ENCODE measurements at places on chromosomes 11 and 22. TPM values are rescaled to one million over a fixed set of nuclear protein-coding genes. Genes with fewer than 3 reads are reported as not detected.

DNA sequence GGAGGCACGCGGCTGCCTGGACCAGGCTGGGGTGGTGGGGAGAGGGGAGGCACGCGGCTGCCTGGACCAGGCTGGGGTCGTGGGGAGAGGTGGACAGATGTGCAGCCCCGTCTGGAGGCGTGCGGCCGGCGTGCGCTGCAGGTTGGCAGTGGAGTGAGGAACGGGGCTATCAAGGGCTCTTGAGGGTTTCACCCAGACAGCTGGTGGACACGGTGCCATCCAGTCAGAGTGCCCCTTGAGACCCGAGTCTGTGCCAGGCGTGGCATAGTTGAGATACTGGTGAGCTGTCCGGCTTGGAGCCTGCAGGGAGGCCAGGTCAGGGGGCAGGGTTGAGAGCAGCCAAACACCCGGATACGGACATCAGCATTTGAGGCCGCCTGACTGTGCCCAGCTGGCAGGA is 1.5 kb upstream of the GRAMD4 start:
- no peak for DNase-seq

DNA sequence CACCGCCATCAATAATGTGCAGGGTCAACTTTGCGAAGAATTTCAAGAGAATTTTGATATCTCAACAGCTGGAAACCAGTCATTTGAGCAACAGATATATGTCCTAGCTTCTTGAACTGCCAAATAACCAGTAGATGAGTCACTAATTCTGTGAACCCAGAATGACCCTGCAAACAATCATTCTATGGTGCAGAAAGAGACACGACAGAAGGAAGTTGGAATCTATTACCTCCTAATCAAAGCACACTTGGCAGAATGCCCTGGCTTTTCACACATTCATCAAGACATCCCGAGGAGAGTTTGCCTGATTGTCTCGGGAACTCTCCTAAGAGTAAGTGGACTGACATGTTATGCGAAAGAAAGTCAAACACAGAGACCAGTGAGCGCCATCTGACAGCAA is 621.1 kb downstream of the OPCML start:
- DNase-seq, result no peak

- DNase-seq, result no peak
Observed at GRCh38 chr11:37657645-37658044, 1059.6 kb upstream of the RAG2 start.

NRGN gene
- total RNA-seq, result 0.97 TPM

OR52E8 gene
- not detected for total RNA-seq

MMP12 gene
- not detected for total RNA-seq

CCDC81 gene
- 1.2 TPM for total RNA-seq

TSSK2 gene
- not detected for total RNA-seq

MRGPRE gene
- total RNA-seq, result not detected
